ENCODE measurements at places on chromosomes 12 and 14. TPM values are rescaled to one million over a fixed set of nuclear protein-coding genes. Genes with fewer than 3 reads are reported as not detected.

KRT78 gene
- not detected for polyA plus RNA-seq

DNA sequence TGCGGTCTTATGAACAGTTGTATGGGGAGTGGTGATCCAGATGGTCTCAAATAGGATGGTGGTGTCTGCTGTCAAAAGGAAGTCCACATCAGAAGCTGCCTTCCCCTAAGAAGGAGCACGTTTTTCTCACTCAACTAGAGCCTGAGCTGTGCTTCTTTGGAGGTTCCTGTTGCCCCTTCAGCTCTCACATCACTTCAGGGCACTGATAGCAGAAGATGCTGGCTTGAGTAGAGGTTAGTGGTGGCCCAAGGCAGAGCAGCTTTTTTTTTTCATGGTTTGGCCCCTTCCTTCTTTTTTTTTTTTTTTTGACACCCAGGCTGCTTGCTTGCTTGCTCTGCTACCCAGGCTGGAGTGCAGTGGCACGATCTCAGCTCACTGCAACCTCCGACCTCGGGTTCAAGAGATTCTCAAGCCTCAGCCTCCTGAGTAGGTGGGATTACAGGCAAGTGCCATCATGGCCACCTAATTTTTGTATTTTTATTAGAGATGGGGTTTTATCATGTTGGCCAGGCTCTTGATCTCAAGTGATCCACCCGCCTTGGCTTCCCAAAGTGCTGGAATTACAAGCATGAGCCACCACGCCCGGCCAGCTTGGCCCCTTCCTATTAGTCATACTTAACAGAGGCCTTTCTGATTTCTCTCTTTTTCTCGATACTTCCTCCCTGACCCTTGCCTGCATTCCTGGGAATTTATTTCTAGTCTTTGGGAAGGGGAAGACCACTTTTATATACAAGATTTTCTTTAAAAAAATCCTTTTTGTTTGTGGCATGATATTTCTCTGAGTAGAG, 31.6 kb downstream of the KLRD1 start:
- DNase-seq = peak; percentile 20

ANO2 gene
- polyA plus RNA-seq = 0.26 TPM

GRCh38 chr14:99519347-99519881, 38.2 kb downstream of the CCNK start:
- no peak for DNase-seq

GRCh38 chr12:64004641-64005040, 160.1 kb downstream of the SRGAP1 start:
- DNase-seq = no peak
